GOT3 (cell line): ENCODE measurements at places on chromosomes 6 and 20.

DNA sequence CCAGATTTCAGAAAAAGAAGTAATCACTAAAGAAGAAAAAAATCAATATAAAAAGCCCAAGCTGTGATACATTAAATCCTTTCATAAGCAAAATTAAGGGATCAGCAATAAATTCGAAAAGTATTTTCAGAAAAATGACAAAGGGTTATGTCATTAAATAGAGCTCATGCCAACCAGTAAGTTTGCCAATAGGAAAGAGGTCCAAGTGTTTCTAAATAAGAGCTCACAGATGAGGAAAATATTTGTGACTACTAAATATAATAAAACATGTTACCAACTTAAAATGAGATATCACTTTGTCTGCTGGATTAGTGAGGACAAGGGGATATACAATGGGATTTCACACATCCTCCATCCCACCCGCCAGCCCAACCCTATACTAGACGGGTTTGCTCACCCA lies 140.3 kb upstream of the EYA4 start:
- DNase-seq, result no peak

DNA sequence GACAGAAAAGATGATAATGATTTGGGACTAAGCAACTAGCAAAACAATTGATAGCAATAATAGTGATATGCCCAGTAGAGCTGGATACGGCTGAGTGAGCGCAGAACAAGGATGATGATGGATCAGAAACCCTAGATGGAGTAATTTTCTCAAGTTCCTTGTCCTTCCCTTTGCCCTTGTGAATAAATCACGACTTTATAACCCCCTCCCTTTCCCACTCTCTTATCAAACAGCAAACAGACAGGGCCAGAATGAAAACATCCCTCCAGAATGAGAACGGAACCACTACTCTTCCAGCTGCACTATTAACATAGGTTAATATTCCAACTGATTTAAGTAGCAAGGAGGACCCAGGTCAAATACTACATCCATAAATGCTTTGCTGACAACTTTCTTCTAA lies 1.3 kb upstream of the MTFR2 start:
- no peak for DNase-seq

DNA sequence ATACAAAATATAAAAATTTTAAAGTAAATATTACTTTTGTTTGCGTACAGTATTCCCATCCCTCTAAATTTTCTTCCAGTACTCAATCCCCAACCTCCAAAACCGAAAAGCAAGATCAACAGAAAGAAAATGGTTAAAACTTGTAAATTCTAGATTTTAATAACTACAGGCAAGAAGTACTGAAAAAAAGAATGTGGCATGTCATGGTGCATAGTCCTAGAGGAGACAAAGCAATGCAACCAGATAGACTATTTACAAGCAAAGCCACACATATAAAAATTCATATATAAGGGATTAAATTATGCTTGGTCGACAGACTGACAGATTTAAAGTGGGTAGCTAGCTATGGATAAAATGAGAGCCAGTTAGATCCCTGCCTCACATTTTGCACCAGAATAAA lies 56.5 kb upstream of the HFE start:
- DNase-seq, result no peak

GRCh38 chr20:62837790-62838127 lies 20.9 kb downstream of the COL9A3 start:
- no peak for DNase-seq
